NCI-H446 (cell line): ENCODE measurements at places on chromosomes 5 and 9.

DNA sequence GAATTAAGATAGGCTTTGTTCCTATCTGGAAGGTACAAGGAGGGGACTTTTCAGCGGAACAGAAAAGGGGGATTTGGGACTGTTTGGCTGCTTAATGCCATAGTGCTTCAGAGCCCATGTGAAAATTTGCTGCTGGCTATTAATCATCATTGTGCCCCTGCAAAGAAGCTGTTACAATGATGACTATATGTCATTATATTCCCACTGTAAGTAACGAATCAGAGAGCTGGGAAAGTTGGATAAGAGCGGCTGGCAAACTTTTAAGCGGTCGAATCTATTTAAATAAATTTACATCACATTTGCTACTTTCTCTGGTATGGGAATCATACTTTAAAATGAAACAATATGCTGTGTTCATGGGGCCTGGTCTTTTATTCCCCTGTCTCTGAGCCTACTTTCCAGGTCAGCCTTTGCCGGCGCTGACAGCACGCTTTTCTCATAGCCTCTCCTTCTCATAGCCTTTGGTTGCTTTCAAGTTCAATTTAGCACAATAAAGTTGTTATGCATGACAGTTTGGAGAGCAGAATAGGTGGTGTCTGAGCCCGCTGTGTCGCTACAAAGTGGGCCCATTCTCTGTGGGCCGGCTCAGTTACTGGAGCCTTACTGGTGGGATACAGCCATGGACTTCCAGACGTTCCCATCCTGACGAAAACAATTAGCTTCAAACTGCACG lies 271.2 kb upstream of the TMEM161B start:
- no peak for DNase-seq

- peak; percentile 57 for DNase-seq
Measured at GRCh38 chr5:73282383-73282782, 109.4 kb downstream of the TMEM174 start.

- no peak for DNase-seq
Measured at GRCh38 chr9:74025402-74025925, 471.7 kb upstream of the RORB start.

DNA sequence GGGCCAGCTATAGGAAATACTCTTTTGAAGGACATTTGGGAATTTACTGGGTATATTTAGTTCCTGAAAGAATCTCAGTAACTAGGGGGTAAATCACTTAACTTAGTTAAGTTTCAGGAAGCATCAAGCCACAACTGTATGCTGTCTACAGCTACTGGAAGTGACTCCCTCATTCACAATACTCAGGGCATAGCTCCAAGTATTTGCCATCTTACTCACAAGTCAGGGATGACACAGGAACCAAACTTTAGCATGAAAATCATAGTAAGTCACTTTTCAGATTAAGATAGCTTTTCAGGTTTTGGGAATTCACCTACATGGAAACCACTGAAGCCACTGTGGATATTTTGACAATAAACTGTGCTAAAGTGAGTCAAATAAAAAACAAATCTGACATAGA lies 242.4 kb upstream of the ATP10B start:
- no peak for DNase-seq

DNA sequence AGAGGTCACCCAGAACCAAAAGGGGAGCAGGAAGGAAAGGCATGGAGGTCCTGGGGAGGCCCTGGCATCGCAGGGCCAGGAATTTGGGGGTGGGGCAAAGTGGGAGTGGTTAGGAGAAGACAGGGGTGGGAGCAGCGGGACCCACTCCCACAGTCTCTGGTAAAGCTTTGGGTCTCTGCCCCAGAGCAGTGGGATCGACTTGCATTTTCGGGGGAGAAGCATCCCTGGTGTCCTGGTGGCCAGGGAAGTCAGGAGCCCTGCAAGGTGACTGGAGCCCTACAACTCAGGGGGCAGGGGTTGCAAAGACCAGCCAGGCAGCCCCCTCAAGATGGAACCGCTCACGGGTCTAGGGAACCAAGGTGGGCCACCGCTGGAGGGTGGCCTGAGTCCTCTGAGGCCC lies 22.4 kb upstream of the GTF3C5 start:
- no peak for DNase-seq

- DNase-seq, result peak; percentile 83
Measured at GRCh38 chr5:55146543-55147151, 13.3 kb upstream of the GPX8 start.

GRCh38 chr5:41402845-41403244 lies 107.6 kb downstream of the PLCXD3 start:
- no peak for DNase-seq

DNA sequence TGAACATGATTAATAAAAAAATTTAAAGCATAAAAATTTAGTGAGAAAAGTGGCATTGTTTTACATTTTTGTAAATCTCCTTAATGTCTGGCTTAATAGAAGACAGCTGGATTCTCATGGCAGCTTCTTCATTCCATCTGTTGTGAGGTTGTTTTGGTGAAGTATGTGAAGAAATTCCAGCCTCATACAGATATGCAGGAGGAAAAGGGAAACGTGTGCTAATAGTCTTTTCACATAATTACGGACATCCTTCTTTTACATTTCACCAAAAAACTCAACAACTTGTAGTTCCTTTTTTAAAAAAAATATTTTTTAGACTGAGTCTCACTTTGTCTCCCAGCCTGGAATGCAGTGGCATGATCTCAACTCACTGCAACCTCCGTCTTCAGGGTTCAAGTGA lies 46.9 kb downstream of the HACD4 start:
- no peak for DNase-seq

DNA sequence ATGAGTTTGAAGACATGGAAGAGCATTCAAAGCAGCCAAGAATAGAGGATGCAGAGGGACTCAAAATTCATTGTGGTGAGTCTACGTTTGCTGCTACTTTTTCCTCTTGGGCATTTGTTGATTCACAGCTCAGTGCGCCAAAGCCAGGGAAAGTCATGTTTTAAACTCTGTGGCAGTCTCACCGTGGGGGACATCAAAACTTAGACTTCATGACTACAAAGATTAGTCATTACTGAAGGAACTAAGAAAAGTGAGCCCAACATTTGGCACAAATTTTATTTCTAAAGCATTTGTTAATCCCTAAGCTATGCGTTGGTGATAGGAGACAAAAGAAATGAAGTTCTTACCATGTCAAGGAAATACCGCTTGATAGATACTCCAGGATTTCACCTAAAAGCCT lies 73.7 kb upstream of the MTAP start:
- no peak for DNase-seq

DNA sequence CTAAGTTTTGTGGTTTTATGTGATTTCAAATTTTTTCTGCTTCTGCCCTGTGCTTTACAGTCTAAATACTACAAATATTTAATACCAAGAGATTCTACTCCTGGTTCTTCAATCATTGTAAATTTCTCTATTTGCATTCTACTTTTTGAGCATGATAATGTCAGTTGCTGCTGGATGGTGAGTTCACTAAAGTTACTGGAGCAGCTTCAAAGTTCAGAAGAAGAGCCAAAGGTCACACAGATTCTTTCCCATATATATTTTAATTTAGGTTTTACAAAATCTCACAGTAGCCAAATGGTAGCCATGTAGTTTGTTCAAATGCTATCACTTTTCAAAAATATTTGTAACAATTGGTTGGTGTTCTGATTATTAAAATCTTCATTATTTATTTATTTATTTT lies 378.7 kb downstream of the TMEM232 start:
- no peak for DNase-seq

DNA sequence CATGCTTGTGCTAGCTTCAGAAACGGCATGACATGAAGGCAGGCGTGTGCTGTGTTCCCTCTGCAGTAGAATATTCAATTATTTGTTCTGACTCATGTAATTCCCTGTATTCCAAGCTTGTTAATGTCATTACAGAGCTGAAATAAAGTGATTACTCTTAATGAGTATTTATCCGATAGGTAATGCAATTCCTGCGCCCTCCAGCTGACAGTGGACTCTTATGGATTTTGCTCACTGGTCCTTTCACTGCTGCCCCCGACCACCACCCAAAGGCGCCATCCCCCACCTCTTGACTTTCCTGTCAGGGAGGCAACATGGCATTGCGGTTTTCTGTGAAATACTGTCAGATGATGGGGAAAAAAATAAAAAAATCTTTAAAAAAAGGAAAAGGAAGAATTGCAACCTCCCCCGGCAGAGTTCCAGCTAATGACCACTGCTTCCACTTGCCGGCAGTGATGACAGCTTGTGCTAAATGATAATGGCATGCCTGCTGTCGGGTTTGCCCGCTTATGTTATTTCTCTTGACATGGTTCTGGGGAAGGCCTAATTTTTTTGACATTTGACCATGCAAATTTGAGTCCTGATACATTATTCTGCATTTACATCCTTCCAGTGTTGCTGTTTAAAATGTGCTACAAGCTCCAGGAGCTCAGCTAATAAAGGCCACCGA lies 335.3 kb upstream of the ADAMTS16 start:
- no peak for DNase-seq

- DNase-seq, result no peak
Measured at GRCh38 chr5:161064781-161065180, 212.8 kb upstream of the ATP10B start.

DNA sequence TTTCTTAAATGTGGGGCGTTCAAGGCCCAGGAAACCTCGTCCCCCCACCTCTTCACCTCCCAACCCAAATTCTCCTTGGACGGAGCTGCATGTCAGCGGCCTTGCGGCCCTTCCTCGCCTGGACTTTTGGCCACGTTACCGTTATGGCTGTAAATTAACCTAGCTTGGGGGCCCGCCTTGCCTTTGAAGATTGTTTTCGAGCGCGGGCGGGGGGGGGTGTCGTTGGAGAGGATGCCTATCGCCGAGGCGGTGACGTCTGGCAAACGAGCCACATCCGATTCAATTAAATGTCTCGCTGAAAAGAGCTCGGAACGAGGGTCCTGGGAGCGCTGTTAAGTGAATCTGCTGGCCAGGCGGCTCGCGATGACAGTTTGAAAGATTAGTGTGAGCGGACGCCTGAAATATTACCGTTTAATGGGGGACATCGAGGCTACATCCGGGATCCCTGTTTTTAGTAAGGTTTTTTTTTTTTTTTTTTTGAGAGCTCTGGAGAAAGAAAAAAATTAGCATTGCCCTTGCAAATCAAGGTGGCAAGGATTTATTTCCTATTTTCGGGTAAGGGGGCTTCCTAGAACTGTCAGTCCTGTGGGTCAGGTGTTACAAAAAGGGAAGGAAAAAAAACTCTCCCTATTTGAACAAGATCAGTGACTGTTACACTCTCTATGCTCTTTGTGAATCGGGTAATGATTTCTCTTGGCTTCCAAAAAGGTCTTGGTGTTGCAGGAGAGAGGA lies 2.3 kb upstream of the NKX2-5 start:
- no peak for DNase-seq

DNA sequence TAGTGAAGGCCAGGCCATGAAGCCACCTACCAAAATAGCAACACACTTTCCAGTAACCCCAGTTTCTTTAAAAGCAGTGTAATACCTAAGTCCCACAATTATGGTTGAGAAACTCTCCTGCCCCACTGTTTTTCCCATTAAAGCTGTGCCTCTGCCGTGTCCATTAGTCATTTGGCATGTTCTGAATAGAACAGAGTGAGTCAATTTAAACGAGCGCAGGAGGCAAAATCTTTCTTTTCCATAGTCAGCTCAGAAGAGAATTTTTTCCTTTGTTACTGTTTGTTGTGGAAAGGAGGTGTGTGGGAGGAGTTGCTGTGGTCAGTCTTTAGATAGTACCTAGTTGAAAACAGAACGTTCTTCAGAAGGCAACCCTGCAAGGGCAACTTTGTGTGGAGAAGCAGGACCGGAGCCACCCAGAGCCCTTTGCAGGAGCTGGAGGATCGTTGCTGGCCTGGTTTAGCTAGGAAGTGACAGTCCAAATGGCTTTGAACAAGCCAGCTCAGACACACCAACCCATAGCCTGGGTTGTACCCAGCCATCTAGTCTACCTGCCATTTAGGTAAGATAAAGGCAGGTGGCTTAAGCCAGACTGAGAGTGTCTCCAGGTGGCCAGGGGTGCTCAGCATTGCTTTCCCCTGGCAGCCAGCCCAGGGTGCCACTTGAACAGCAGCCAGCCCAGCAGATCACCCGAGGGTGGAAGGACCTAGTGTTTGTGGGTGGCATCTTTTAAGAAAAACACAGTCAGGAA lies 30.4 kb downstream of the GADD45G start:
- DNase-seq, result peak; percentile 12
